Activated CD4-positive, alpha-beta T cell treated with anti-CD3 and anti-CD28 coated beads for 1 hour (primary cell): ENCODE measurements at places on chromosomes 3 and 15.

DNA sequence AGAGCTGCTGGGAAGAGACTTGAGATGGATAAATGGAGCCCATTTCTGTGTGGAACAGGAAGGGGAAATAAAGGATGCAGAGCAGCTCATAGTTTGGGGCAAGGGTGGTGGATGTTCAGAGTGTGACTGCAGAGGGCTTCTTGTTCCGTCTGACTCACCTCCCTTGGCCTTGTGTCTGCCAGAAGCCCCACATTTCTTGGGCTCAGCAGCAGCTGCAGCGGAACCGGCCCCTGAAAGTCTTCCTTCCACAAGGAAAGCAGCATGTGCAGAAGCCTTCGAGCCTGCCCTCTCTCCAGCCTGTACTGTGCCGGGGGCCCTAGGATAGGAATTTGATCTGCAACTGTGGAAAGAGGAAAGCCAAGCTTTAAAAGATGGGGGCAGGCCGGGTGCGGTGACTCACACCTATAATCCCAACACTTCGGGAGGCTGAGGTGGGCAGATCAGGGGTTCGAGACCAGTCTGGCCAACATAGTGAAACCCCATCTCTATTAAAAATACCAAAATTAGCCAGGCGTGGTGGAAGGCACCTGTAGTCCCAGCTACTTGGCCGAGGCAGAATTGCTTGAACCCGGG is 11.5 kb downstream of the CDAN1 start:
- no peak for DNase-seq

- peak; percentile 14 for DNase-seq
Measured at GRCh38 chr15:65862682-65863081, 6.6 kb upstream of the RAB11A start.

DNA sequence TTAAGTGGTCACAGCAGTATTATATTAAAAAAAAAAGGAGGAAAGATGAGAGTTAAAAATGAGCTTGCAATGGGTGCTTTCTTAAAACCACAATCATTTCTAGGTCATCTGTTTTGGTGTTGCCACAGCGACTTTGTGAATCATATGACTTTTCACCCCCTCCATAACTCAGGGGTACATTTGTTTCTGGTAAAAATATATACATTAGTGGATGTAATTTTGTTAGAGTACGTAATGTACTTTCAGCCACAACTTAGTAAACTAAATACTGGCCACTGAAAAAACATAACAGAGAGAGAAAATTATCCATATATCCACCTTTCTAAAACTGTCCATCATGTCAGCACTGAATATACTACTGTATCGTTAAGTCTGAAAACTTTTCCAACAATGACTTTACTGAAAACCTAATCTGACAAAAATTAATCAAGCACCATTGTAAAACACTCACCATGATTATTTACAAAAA is 3.4 kb downstream of the ANKRD28 start:
- DNase-seq: no peak

DNA sequence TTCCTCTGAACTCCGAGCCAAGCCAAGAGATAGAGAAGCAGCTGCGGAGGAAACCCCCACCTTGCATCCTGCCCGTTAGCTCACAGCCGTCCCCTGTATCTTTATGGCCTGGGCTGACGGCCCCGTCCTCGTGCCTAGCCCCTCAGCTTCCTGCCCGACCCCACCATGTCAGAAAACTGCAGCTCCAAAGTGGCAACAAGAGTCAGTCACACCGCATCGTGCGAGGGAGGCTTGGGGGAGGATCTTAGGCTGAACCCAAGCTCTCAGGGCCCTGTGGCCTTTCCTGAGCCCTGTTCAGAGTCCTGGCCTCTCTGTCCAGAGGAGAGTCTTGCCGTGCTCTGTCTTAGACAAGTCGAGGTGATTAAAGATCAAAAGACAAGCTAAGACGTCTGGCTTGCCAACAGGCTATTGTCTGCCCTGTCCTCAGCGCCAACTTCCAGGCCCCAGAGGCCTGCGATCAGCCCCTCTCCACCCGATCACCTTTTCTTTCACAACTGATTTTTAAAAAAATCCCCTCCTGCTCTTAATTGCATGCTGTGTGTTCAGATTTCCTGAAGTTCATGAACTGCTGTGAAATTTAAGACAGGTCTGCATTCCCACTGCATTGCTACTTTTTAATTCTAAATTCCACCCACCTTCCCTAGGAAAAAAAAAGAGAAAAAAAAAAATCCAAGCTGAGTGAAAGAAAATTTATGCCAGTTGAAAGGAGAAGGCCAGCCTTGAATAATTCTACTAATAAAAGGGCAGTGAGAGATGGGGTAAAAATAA is 89.7 kb upstream of the WNT5A start:
- no peak for DNase-seq

- no peak for DNase-seq
Measured at GRCh38 chr15:89378296-89379151, 43.9 kb upstream of the POLG start.

GRCh38 chr15:64732156-64732860 is 43.1 kb downstream of the RBPMS2 start:
- no peak for DNase-seq

DNA sequence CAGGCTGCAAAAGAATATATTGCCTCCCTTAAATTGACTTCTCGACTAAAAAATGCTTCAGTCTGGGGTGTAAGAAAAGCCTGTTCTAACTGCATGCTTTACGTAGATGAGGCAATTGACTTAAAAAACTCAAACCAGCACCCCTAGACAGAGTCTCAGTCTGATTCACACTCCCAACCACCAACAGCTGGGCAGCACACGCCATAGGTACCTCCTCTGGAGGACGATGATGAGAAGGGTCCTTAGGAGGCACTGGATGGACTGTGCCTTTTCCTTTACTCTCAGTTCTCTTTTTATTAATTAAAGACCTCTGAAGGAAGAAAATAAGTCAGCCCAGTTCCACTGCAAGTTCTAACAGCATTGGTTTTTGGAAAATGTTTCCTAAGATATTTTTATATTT is 175.0 kb downstream of the PDZRN3 start:
- DNase-seq: no peak

- DNase-seq: no peak
Measured at GRCh38 chr3:11548721-11549131, 95.0 kb downstream of the VGLL4 start.

DNA sequence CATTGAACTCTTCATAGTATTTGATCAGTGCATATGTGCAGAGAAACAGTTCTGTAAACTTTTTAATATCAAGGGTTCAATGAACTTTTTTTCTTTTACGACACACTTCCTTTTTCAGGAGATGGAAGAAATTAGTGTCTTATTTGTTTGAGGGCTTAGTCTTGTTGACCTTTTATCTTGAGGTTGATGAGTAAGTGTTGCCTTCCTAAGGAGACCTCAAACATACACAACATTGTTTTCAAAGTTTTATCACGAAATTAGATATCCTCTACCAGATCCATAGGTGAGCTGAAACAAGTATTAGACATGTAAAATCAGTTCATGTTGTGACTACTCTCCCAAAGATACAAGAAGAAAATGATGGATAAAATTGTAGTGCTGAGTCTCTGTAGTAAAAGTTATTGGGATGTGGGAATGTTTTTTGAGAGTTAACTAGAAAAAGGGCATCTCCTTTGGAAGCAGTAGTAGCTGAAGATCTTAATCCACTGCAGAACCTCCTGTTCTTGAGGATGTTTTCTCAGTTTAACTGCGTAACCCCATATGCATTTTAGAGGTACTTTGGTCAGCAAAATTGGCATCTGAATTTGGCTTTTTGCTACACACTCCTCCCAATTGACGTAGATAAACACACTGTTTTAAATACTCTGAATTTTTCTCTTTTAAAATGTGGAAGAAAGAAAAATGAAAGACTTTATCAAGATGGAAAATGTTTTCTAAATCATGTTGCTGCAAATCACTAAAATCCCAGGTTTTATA is 116.8 kb downstream of the GALK2 start:
- no peak for DNase-seq

- no peak for DNase-seq
Measured at GRCh38 chr15:42693942-42694341, 43.0 kb downstream of the CDAN1 start.

DNA sequence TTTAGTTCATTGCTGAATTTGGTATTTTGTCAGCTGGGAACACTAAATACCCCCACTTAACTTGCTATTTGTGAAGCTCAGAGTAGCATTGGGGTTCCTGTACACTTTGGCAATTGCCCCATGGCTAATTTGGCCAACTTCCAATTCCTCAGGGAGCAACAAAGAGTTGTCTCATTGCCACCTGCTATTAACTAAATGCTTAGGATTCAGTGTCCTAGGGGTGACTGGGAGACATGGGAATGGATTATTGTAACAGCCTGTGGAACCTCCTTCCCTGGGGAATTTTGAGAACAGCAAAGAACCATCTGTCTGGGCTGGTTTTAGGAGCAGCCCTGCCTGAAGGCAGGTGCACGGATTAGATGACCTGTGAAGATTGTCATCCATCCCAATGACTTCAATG is 437.4 kb upstream of the TPRG1 start:
- DNase-seq: no peak

GRCh38 chr3:178567611-178568010 is 31.4 kb downstream of the KCNMB2 start:
- DNase-seq: no peak

GRCh38 chr15:67564021-67564967 is 21.8 kb downstream of the MAP2K5 start:
- DNase-seq: no peak

- DNase-seq: no peak
Measured at GRCh38 chr3:59766200-59766872, 716.5 kb upstream of the CFAP20DC start.

DNA sequence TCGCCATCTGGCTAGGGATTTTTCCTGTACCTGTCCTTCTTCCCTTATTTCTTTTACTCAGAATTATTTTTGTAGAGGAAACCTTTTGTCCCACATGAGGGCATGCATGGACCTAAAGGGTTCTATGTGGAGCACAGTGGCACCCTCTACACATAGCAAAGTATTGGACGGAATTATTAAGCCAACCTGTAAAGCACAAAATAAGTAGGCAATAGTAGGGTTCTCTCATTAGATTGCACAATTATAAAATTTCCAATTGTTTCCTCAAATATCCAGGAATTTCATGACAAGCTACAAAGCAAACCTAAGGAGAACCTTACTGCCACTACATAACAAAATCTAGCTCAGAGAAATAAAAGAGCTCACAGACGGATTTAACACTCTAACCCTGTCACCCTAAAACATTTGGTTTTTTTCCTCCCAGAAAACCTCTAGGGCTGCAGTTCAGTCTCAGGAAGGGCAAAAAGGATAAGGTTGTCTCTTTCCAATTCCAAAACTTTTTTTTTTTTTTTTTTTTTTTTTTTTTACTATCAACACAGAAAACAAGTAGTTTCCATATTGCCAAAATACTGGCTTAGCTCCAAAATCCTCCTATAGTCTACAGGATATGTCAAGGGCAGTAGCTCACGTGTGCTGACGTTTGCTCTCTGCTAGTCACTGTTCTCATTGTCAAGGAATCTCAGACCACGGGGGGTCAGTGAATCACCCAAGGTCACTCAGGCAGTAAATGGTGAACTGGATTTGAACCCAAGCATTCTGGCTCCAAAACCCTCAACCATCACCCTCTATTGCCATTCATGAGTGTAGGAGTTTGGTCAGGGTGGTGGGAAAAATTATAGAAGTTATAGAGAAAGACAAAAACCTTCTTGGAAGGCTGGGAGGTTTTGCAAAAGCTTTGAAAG is 52.3 kb downstream of the NCEH1 start:
- no peak for DNase-seq

DNA sequence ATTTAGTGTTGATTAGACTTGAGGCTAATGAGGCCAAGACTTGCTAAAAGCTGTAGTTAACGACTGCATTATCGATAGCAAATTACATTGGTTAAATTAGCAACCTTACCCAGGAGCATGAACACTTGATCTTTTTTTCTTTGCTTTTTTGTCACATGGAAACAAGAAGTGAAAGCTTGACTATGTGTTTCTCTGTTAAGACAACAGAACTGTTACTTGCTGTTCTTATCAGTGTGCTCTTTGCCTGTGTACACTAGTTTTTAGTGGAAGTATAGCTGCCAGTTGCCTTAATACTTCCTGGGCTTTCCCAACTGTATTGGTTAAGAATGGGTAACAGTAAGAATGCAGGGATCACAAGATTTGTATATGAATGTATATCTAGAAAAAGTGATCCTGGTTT is 625.5 kb downstream of the NAALADL2 start:
- DNase-seq: no peak

DNA sequence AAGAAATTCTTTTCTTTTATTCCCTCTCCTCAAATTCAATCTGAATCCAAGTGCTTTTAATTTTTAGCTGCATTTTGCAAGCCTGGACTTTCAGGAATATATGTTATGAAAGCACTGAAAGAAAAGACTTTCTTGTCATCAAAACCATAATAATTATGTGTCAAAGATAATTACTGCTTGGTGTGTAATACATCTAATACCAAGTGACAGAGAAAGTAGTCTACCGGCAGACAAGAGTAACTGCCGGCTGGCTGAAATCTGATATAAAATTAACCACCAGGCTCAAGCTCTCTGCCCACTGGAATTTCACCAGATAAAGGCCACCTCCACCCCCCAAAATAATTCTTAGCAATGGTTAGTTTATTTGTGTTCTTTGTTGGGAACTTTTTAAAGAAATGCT is 220.9 kb upstream of the CDIN1 start:
- DNase-seq: no peak

GRCh38 chr3:135097276-135097946 is 302.4 kb downstream of the EPHB1 start:
- no peak for DNase-seq

DNA sequence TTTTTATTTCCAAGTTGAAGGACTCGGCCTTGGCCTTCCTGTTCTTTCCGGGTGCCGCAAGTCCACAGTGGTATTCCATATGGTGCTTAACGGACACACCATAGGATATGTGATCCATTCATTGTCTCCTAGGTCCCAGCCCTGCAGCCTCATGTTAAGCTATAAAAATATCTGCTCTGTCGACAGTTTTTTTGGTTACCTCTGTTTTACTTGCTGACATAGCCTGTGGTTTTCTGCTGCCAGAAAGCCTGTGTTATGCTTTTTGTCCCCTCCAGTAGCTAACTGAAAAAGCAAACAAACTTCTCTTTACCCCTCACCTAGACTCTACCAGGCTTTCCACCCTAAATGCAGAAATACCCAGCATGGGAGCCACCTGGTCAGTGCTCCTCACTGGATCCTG is 5.3 kb downstream of the INAFM2 start:
- DNase-seq: no peak

- no peak for DNase-seq
Measured at GRCh38 chr3:55166576-55167555, 239.0 kb upstream of the LRTM1 start.

- no peak for DNase-seq
Measured at GRCh38 chr3:173711619-173712018, 314.1 kb downstream of the NLGN1 start.

GRCh38 chr15:82263350-82263749 is 732 bp downstream of the SAXO2 start:
- no peak for DNase-seq

DNA sequence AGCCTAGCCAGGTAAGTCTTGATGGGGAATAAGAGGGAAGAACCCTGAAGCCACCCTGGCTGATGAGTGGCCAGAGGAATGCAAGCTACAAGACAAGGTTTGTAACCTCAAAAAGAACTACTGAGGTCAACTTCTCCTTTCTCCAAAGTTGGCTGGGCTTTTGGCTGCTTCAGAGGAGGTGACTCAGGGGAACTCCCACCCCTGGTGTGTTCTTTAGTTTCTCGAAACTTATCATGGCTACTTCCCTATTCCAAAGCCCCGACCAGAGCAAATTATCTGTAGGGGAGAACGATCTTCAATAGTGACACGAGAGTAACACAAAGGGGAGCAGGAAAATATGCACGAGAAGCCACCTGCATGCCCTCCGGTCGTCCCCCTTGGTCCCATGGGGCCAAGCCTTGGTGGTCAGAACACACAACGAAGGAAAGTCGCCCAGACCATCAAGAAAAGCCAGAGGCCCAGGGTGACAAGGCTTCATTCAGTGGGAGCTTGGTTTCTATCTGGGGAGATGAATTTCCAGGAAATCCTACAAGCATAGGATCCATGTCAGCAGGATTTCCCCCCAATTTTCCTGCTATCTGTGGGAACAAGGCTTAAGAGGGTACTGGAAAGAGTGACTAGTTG is 6.5 kb upstream of the BCL2A1 start:
- no peak for DNase-seq
